NCI-H446 (cell line): ENCODE measurements at places on chromosomes 16 and 17.
A peak's percentile ranks its signal among the peaks of the same experiment; 100 is the strongest.

GRCh38 chr17:11935734-11936406 is 61.4 kb downstream of the ZNF18 start:
- DNase-seq, result no peak

GRCh38 chr17:12041312-12041711 is 20.6 kb downstream of the MAP2K4 start:
- no peak for DNase-seq

- DNase-seq, result no peak
These were observed 2.7 kb downstream of the SRRM2 start for GRCh38 chr16:2755158-2755557.

DNA sequence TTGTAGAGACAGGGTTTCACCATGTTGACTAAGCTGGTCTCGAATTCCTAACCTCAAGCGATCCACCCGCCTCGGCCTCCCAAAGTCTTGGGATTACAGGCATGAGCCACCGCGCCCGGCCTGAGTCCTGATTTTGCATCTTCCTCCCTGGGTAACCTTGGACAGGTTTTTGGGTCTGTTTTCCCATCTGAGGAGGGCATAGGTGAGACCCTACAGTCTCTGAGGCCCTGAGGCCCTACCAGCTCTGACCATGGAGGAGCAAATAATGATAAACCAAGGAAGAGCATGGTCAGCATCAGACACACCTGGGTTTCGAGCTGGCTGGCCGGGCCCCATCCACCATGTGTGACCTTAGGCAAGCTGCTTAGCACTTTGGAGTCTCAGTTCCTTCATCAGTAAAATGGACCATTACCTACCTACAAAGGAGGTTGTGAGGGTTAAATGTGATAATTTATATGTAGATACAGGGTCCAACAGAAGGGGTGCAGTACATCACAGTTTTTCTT is 1.2 kb upstream of the NCBP3 start:
- DNase-seq, result no peak

GRCh38 chr17:63395075-63395805 is 50.9 kb downstream of the CYB561 start:
- DNase-seq, result no peak

DNA sequence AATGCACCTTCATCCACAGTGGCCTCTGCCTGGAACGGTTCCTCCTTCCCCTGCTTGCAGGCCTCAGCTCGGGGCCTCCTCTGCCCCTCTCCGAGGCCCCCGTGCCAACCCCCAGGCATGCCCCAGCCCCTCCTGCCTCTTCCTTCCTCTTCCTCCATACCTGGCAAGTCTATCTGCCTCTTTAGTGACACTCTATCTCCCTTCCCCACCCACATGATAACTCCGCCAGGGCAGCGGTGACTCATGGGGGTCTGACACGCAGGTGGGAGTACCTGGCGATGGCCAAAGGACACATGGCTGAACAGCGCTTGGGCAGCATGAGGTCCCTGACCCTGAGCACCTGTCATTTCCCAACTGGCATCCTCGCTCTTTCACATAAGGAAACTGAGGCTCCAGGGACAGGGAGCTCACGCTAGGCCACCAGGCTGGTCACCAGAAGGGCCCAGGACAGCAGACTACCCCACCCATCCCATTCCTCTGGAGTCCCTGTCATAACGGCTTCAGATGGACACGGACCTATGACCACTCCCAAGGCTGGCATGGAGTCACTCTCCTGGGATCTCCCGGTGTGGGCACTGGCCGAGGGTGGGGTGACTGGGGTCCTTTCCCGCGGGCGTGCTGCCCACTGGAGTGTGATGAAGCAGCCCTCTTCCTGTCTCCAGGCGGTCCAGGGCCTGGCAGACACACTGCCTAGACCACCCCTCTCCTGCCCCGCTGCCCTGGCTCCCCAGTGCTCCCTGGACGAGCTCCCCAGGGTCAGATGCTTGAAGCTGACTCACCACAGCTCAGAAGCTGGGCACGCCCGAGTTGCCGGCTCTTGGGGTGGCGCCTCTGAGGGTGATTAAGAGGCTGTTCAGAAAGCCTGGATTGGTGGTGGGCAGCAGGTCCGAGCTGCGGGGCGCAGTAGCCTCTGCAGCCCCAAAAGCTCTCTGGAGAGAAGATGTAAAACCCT is 100.6 kb downstream of the ENGASE start:
- no peak for DNase-seq

DNA sequence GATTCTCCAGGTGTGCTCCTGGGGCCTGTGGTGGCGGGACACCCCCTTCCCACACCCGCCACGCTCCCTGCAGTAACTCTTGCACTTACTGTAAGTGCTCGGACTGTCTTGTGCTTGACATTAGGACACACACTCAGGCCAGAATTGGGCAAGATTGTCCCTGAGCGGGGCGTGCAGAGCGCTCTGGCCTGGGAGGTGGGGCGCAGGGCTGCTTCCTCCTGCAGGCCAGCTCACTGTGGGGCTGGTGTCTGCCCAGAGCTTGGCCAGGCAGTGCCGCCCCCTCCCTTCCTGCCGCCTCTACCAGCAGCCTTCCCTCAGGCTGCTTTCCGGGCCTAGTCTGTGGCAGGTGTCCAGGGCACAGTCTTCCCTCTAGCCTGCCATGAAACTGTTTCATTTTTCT is 6.1 kb upstream of the ATP6V0C start:
- DNase-seq, result no peak

- DNase-seq, result no peak
These were observed 2.6 kb downstream of the HOXB3 start for GRCh38 chr17:48587276-48588073.

DNA sequence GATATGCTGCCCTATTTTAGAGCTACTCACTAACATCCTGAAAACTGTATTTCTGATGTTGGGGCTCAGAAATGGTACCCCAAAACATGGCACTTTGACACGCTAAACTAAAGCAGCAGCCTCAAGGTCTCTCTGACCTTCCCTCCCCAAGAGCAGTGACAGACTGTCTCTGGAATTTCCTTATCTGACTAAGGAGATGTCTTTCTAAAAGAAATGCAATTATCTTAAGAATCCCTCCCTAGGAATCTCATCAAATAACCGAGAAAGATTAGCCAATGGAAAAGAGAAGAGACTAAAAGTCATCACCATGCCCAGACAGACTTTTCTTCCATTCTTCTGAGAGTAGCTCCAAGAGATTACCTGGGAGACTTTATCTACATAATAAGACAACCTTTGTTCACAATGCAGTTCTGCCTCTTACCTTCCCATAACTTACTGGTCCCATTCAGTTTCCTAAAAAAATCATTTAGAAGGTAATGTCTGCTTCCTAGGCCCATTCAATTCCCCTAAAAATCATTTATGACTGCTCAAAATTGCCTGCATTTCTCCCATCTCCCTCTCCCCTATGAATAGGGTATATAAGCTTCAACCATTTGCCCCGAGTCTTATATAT is 123.9 kb downstream of the CPPED1 start:
- no peak for DNase-seq

DNA sequence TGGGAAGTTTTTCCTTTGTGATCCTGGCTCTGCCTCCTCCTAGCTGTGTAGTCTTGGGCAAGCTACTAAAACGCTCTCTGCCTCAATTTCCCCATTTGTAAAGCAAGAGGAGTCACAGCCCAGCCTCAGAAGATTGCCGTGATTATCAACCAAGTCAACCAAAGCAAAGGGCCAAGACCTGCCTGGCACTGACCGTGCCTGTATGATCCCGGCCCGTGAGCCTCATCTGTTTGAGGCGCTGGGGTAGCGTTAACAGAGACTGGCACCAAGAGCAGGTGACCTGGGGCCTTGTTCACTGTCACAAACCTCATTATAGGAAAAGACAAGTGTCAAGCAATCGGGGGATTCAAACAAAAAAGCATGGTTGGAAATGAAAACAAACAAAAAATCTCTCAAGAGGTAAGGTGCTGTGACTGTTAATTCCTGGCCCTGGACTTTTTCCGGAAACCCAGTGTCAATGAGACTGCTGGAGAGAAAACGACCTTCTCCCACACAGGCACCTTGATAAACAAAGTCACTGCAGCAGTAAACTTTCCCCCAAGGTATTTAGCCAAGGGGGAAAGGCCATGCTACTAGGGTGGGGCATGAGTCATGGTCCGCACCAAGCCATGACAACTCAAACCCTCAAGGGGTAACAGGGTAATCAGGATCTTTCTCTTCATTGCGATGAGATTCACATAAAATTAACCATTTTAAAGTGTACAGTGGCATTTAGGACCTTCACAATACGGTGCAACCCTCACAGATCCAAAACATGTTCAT is 5.4 kb downstream of the MEAK7 start:
- DNase-seq, result no peak

DNA sequence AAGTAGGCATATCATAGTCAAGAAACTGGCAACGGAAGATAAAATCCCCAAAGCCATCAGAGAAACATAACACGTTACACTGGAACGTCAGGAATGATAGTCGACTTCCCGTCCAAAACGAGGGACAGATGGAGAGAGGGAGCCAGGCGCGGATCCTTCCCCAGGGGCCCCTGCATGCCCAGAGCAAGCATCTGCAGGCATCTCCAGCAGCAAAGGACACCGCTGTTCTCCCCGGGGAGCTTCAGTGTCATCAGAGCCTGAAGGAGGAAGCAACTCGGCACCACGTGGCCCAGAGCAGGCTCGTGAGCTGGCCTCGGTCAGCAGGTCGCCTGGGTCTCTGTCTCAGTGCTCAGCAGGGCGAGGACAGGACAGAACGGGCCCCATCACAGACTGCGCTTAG is 50.1 kb downstream of the LMF1 start:
- no peak for DNase-seq

DNA sequence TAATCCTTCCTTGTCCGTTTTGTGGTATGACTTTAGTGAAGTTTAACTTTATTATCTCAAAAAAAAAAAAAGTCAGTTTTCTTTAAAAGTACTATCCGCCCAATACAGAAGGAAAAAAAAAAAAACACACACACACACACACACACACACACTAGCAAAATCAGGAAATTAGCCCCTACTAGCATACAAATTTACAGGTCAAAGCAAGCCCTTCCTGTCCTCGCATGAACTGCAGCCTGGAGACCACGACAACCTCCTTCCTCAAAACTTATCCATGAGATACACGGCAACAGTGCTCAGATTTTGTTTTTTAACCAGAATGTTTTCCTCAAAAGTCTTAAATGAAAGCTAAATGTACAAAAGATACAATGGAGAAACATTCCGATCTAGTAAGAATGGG is 16.2 kb downstream of the NCOR1 start:
- no peak for DNase-seq

GRCh38 chr16:29802416-29802935 is 3.9 kb upstream of the MAZ start:
- DNase-seq, result no peak

- DNase-seq, result peak; percentile 70
These were observed 43.4 kb upstream of the CRHR1 start for GRCh38 chr17:45740553-45741330.

DNA sequence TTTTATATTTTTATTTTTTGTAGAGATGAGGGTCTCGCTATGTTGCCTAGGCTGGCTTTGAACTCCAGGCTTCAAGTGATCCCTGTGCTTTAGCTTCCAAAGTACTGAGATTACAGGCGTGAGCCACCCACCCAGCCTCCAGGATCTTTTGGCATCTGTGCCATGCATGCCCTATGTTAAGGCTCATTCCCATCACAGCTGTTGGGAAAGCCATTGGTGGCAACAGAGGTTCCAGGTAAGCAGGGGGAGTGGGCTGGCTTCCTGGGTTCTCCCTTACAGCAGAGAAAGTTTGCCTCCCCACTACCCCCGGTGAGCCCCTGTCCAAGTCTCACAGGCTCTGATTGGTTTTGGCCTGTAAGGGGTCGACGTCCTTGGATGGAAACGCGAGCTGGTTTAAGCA is 8.9 kb upstream of the MRTFB start:
- no peak for DNase-seq

DNA sequence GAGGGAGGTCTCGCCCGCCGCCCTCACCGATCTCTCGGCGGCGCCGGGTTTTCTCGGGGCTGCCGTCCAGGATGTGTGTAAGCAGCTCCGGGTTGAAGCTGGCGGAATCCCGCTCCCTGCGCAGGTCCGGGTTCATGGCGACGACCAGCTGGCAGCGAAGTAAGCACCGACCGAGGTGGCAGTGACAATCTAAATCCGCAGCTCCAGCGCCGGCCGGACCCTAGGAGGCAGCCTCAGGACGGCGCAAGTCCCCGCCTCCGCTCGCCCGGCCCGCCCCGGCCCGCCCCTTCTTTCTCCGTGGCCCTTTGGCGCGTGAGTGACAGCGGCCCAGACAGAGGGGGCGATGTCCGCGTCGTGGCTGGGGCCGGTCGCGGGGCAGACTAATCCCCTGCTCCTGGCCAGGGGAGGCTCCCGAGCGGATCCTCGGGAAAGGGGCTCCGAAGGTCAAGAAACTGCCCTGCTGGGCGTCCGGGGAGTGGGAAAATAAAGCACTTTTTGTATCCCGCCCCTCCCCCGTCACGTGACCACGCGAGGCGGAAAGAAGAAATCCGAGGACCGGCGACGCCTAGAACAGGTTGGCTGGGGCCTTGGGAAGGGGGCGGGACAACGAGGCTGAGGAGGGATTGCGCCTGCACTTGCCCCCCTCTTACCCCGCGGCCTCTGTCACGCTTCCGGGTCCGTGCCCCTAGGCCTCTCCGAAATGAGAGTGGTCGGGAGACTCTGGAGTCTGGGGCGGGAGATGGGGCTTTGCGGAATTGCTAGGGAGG is at the start of the genes ACOX1 and TEN1:
Gene ACOX1 (minus strand): TSS at position 229 of the 767 bp plus-strand sequence. CDS start 93 bp downstream, at position 136.
Gene TEN1 (plus strand): TSS at position 303 of the 767 bp plus-strand sequence. CDS start 6,953 bp downstream, outside the sequence.
- peak; percentile 97 for DNase-seq

- DNase-seq, result no peak
These were observed 13.7 kb upstream of the SOX9 start for GRCh38 chr17:72107100-72107499.

- DNase-seq, result no peak
These were observed 303.8 kb downstream of the HS3ST3B1 start for GRCh38 chr17:14604591-14605266.

- DNase-seq, result no peak
These were observed 21.3 kb downstream of the SLC7A5 start for GRCh38 chr16:87847785-87848675.

DNA sequence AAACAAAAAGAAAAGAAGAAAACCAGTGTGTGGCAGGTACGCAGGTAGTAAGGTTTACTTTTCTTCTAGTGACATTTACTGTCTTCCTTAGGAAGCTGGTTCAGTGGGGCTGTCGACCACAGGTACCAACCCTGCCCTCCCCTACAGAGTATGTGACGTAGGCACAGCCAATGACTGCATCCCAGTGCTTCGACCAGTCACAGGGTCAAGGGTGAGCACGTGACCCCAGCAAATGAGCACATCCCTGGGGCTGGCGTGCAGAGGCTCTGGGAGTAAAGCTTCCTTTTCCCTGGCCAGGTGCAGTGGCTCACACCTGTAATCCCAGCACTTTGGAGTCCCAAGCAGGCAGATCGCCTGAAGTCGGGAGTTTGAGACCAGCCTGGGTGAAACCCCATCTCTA is 38.9 kb upstream of the PLCG2 start:
- DNase-seq, result no peak
